ENCODE measurements at places on chromosomes 5 and 9. TPM values are rescaled to one million over a fixed set of nuclear protein-coding genes. Genes with fewer than 3 reads are reported as not detected.

Gene BSPRY
- not detected for total RNA-seq

Gene ECSCR
- 0.63 TPM for total RNA-seq

Gene GRXCR2
- total RNA-seq = not detected

Gene CCDC192
- not detected for total RNA-seq

Gene COL23A1
- total RNA-seq = 89.5 TPM

Gene FPGS
- total RNA-seq = 100 TPM

Gene SPAAR
- 12.2 TPM for total RNA-seq

Gene FREM1
- total RNA-seq = 0.37 TPM

Gene IL4
- total RNA-seq = not detected

Gene LARP1
- 30.4 TPM for total RNA-seq

DNA sequence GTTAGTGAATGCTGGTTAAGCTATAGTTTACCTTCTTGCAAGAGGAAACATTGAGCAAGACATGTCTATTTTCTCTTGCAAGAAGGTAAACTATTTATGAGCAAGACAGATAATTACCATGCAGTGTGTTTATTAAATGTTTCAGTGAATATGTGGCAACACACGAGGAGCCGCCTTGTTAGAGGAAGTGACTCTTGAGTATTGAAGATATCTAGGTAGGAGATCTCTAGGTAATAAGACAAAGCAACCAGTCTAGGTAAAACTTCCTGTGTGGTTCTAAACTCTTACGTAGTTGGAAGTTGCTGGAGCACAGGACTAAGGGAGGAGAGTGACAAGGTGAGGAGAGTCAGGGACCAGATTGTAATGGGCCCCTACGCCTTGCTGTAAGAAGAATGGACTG lies 16.8 kb downstream of the SKP2 start:
- DNase-seq = no peak

GRCh38 chr5:84292788-84293653 lies 91.7 kb downstream of the EDIL3 start:
- DNase-seq = no peak

GRCh38 chr5:1771149-1772065 lies 28.2 kb downstream of the MRPL36 start:
- no peak for DNase-seq

GRCh38 chr5:139446956-139447779 lies 7.8 kb upstream of the DNAJC18 start:
- no peak for DNase-seq

DNA sequence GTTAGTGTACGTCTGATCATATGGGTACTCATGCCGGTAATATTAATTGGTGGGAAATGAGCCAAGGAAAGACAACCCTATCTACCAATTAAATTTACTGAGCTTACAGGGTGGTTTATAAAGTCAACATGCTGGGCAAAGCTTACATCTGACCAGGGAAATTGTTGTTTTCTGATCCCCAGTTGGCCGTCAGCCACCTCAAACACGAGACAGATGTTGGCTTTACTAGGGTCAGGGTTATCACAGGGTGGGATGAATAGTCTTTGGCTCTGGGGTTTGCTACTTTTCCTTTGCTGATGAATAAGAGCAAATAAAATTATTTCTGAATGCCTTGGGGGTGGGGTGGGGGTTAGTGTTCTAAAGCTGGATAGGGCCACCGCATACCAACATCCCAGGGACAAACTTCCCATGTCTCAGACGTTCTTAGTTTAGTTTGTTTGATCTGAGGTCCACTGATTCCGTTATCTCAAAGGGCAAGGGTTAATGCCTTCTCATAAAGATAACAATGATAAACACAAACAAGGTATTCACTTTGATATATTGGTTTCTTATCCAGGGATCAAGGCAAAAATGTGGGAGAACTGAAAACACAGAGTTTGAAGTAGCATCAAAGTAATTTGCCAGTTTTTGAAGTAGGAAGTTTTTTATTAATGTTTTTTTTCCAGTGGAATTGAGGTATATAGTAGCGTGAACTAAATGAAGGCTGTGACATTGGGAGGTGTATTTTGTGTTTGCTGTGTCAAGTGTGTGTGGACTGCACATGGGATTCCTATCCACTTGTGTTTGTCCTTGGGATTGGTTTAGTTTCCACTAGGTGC lies 109.1 kb upstream of the RPS23 start:
- peak; percentile 48 for DNase-seq

- DNase-seq = no peak
These were observed 36.6 kb downstream of the NREP start for GRCh38 chr5:111720333-111720890.

DNA sequence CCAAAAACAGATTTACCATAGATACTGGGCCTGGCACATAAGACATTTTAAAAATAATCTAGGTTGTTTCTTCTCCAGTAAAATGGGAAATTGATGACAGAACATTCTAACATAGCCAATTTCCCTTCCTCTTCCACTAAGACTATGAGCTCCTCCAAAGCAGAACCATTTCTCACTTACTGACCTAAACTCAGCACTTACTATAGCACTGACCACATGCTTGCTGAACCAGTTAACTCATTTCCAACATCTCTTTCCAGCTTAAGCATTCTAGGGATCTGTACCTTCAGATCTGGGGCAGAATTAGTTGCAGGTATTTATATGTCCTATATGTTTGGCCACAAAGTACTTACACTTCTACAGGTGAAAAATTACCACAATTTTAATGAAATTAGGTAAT lies 58.9 kb downstream of the TTC39B start:
- no peak for DNase-seq

DNA sequence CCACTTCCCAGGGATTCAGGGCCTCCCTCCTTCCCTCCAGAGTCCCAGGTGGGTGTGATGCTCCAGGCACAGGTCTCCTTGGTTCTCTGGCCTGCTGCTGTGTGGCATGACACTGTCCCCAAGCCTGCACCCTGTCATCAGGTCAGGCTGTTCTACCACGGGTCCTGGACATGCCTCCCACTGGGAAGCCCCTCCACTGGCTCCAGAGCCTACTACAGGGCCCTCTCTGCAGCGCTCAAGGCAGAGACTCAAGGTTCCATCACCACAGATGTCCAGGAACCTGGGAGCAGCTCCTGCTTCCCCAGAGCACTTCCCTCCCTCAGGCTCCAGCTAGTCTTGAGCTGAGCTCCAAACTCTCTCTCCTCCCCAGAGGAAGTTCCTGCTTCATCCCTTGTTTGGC lies 237.3 kb downstream of the PBX3 start:
- no peak for DNase-seq

GRCh38 chr5:180400416-180400815 lies 47.3 kb upstream of the GFPT2 start:
- DNase-seq = no peak

DNA sequence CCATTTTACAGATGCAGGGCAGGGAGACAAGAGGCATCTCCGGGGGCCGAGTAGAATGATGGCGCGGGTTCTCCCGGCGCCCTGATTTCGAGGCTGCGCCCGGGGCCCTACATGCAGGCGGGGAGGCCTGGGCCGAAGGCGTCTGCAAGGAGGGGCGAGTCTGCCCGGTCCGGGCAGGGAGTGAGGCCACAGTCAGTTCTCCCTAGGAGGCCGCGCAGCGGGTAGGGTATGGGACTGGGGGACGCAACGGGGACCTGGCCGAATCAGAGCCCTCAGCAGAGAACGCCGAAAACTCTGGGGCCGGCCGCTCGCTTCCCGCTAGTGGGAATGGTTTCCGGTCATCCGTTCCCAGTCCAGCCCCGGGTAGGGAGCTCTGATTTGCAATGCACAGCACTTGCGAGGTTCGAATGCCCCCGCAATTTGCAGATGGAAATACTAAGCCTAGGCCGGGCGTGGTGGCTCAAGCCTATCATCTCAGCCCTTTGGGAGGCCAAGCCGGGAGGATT lies 6.4 kb downstream of the TLX3 start:
- no peak for DNase-seq

DNA sequence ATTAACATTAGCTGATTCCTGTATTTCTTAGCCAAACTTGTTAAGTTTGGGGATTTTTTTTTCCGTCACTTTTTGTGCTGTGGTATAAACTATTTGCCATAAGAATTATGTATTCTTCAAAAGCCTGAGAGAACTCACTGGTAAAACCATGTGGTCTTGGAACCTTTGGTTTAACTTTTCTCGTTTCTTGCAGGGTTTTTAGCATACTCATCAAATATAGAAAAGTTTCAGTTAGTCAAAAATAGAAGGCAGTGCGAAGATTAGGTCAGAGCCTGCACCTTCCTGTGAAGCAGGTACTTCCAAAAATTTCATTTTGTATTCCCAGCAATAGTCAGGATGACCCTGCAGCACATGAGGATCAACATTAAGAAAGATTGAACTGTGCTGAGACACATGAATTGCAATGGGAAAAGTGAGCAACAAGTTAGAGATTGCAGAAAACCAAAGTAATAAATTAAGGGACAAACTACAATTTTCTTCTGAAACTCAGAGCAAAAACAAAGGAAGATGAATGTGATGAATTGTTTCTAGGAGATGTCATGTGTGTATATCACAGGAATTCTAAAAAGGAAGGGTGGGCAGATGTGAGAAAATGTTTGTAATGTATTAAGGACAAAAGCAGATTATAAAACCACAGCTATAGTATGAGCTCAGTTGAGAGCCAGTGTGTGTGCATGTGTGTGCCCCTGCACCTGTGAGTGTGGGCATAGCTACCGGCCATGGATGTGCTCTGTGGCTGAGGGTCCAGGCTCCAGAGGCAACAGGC lies 102.2 kb downstream of the ANGPTL2 start:
- DNase-seq = no peak

- DNase-seq = no peak
These were observed 129.8 kb downstream of the CD180 start for GRCh38 chr5:67066815-67067214.

- no peak for DNase-seq
These were observed 42.5 kb downstream of the SEMA4D start for GRCh38 chr9:89455356-89455824.

GRCh38 chr9:112179816-112180215 lies 4.7 kb upstream of the SUSD1 start:
- no peak for DNase-seq

DNA sequence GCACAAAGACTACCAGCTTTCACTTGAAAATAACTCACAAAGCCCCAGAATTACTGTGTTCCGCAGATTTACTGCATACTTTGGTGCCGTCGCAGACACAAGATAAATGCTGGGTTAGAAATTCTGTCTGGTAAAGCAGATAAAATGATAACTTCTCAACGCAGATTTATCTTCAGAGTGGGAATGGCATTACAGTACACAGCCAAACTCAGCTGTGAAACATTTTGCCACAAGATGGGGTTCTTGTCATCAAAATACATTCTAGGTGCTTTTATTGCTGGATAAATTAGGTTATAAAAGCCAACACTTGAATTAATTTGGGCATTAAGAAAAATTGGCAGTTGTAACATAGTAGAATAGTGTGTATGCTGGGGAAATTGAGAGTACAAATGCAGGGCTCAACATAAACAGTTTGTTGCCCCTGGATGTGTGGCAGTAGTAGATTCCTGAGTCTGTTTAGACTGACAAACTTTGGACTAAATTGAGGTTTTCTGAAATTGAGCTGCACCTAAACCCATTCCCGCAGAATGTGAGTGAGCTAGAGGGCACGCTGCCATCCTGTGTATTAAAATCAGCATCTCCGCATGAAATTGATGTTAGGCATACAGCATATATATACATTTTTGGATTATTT lies 61.1 kb downstream of the LMNB1 start:
- DNase-seq = no peak

GRCh38 chr5:69152731-69153130 lies 14.2 kb upstream of the CCNB1 start:
- DNase-seq = no peak

DNA sequence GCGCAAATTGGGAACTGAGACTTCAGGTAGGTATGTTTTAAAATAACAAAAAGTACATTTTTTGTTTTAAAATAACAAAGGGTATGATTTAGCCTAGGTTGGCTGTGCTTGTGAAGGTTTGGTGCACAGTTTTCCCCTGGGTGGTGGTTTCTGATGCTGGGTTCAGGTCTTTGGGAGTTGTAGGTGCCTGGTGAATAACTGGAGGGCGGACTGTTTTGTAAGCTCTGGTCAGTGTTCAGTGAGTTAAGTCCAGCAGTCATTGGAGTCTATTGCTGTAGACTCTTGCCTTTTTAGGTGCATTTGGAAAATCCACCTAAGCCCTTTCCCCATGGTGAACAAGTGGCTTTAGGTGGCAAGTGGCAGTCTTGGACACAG lies 43.9 kb downstream of the RAI14 start:
- DNase-seq = no peak

DNA sequence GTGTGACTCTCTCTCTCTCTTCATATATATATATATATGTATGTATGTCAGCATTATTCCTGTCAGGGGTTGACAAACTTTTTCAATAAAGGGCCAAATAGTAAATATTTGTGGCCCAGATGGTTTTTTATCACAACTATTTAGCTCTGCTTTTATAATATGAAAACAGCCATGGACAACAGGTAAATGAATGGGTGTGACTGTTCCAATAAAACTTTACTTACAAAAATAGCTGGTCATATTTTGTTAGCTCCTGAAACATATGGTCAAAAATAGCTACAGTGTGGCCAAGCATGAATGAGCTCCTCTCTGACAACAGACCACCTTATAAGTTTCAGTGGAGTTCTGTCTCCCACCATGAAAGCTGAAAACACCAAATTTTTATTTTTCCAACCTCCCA lies 21.6 kb downstream of the RAPGEF6 start:
- no peak for DNase-seq

DNA sequence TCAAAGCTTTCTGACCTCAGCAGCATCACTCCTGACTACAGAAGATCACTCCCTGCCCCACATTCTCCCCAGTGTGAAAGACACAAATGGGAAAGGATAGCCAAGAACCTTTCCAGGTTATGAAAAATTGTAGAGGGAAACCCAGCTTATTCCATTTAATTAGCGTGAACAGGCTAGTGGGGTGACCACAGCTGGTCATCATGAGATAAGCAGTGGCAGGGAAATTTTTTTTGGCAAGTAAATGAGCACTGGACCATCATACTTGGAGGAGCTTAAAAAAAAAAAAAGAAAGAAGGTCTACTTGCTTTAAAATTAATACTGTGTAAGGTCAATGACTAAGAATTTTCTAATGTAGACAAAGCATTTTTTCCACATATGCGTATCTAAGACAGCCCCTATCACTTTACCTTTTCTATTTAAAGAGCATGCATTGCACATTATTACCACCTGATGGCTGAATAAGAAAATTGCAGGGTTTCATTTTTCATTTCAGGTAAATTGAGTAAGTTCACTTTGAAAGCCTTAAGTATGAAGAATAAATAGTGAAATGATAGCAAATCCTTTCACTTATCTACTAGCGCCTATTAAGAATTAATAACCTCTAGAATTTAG lies 123.6 kb downstream of the ELAVL2 start:
- DNase-seq = no peak

DNA sequence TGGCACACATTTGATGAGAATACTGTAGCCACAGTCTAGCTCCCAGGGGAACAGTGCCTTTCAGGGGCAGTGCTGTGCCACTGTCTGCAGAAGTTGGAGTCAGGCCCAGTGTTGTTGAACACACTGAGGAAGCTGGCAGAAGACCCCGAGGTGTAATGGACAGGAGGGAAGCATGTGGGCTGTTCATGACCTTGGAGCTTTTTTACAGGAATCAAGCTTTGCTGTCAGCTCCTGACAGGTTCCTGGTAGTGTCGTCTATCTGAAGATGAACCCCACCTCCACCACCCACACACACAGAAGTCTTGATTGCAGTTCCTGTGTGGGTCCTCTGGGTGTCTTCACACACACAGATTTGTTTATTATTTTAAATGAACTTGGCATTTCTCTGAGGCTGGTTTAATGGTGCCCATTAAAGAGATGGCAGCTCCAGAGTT lies 40.3 kb upstream of the TNFAIP8 start:
- DNase-seq = peak; percentile 46

All from MG63 (cell line).